Aorta (tissue), 5 donors: ENCODE measurements at places on chromosomes 3 and 15. TPM values are rescaled to one million over a fixed set of nuclear protein-coding genes. Genes with fewer than 3 reads are reported as not detected.

DNA sequence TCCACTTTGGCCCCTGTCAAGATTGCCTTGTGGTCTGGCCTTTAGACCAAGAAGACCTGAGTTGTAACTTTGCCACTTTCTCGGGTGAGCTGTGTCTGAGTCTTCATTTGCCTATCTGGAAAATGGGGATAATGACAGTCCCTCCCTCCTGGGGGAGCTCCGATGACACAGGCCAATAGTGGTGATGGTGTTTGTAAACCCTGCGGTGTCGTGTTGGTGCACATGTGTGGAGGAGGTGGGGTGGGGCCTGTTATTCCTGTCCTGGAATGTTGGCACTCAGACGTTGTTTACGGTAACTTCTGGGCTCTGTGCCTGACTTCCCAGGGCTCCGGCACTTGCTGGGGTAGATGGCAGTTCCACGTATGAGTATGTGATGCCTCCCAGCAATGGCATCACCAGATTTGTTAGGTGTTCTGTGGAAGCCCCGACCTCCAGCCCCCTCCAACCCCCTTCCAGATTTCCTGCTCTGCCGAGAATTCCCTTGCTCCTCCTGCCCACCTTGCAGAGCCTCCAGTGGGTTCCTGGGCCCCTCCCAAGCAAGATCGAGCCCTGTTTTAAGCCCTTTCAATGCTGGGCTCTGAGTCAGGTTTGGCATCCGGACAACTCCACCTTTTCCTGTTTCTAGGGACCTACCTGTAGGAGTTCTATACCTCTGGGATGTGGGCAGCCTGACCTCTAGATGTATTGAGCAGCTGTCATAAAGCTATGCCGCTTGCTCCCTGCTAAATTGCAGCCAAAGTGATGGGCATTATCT, 31.4 kb downstream of the HRH1 start:
- peak; percentile 88 for DNase-seq

DNA sequence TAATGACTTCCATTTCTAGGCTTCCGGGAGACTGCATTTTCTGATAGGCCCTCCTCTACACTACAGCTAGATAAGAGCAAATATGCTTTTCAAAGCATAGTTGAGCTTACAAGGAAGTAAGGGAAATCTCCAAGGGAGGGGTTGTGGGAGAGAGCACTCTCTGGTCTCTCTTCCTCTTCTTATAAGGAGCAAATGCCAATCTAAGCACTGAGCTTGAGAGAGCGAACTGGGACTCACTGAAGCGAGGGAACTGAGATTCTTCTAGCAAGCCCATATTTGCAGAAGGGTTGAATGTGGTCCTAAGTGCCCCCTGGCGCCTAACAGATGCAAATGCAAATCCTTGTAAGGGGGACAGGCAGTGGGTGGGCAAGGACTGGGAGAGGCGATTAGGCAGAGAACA, 164.8 kb downstream of the ERC2 start:
- DNase-seq = no peak

DNA sequence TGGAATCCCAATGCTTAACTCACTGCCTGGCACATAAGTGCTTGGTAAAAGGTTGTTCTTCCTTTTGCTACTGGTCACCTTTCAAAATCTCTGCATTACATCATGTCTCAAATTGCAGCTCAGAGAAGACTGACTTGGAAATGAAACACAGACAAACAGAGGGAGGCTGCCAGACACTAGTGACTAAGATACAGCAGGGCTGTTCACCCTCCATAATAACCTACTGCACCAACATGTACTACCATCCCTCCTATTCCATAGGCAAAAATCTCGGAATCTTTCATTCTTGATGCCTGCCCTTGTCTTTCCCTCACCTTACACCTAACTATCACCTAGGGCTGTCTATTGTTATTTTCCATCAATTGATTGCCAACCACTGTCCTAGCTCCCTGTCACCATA, 502.3 kb upstream of the ADAMTS9 start:
- no peak for DNase-seq

DNA sequence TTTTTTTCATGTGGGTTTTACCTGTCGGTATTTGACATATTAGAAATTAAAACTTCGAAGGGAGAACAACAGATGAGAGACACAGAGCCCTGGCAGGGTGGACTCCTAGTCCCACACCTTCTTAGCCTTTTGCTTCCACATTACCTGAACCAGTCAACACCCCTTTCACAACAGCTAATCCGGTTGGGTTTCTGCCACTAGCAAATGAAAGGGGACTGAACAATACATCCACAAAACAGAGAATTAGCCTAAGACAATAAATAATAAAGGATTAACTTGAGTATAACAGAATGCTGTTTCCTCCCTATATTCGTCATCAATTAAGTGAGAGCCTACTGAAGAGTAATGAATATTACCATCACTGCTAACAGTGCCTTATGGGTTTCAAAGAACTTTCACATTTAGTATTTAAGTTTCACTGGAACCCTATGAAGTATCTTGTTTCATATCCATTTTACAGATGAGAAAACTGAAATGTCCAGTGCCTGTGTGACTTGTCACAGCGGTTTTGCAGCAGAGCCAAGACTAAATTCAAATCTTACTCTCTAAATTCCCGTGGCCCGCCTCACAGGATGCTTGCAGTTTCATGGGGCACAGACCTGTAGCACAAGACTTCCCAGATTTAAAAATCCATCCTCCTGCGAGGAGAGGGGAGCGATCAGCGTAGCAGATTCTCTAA, 1.0 kb upstream of the RAB8B start:
- DNase-seq = no peak

GRCh38 chr3:54599716-54600115, 328.1 kb downstream of the LRTM1 start:
- DNase-seq = peak; percentile 64

DNA sequence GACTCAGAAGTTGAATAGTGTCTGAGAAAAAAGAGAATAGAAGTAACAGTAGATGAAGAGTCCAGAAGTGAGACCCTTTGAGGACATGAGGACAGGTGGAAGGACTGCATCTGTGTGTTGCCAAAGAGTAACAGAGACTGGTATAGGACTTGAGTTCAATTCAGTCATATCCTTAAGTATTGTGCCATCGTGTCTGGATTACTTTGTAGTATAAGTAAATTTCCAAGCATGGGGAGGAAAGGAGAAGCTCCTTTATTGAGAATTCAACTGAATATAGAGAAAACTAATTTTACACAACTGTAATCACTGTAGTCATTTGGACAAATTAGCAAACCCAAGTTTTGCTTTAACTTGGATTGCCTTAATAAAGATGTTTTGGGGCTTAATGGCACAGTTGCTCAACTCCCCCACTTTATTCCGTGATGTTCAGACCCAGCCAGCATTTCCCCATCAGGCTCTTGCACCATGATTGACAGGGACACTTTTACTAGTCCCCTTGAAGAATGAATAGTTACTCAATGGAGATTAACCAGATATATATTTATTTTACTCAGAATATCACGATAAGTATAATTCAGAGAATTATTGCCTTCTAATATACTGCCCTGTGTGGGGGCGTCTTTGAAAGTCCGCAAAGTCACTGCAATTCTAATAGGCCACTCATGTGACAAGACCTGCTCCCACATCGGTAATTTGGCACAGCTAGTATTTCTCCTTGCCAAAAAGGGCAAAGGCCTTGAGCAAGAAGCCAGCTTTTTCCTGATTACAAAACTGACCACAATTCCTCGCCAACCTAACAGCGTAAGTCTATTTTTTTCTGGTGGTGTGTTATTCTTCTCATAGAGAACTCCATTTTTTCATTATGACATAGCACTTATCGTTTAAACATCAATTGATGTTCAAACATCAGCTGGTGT, 61.3 kb downstream of the PPARG start:
- DNase-seq = no peak

DNA sequence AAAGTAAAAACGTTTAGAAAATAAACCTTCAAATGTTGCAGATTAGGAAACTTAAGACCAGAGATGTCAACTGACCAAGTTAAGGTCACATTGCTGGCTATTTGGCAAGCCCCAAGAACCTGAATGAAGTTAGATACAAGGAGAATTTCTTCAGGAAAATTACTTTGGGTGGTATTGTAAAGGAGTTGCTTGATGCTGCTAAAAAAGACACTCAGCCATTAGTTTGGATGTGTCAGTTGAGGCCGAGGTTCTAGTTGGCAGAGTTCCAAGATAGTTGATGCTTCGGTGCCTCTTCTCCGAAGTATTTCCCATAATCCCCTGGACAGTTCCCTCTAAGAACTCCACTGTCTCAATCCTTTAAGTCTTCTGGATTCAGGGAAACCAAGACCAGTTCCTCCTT, 24.3 kb downstream of the SIAH2 start:
- DNase-seq = no peak

- no peak for DNase-seq
Measured at GRCh38 chr3:139689708-139690228, 12.0 kb upstream of the NMNAT3 start.

GRCh38 chr3:125316949-125317348, 58.2 kb downstream of the ZNF148 start:
- DNase-seq = no peak

- no peak for DNase-seq
Measured at GRCh38 chr15:31442699-31443111, 116.1 kb downstream of the KLF13 start.

GRCh38 chr3:160678292-160678842, 1.4 kb downstream of the ARL14 start:
- no peak for DNase-seq

- no peak for DNase-seq
Measured at GRCh38 chr3:13070391-13071070, 2.7 kb downstream of the IQSEC1 start.

DNA sequence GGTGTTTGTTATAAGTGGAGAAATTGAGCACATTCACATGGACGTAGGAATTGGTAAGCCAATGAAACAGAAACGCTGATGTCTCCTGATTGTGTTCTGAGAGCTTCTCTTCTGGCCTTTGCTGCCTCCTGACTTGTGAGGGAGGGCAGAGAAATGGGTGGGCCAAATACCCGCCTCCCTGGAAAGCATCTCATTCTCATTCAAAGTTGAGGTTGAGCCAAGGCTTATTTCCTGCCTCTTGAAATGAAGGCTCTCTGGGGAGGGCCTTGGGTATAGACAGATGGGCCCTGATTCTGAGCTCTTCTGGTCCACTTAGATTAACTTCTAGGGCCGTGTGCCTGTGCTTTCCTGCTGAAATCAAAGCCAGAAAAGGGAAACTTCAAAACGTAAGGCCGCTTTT, 57.4 kb upstream of the MYZAP start:
- no peak for DNase-seq

DNA sequence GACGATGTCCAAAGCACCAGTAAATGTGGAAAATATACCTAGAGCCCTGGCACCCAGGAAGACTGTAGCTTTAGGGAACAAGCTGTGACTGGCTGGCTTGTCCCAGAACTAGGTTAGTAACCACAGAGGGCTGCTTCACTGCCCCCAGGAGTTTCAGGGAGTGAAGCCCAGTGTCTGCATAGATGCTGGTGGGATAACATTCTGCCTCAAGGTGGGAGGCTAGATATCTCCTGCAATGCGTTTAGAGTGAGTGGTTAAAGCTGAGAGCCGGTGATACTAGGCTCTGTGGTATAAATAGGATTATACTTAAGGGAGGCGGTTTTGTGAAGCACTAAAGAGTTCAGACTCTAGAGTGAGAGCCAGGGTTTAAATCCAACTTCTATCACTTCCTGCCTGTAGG, 11.7 kb upstream of the CP start:
- no peak for DNase-seq

GRCh38 chr3:127853681-127854080, 31.4 kb upstream of the MGLL start:
- DNase-seq = no peak

GRCh38 chr3:149186721-149187120, 34.9 kb downstream of the CP start:
- DNase-seq = no peak

- no peak for DNase-seq
Measured at GRCh38 chr3:48058091-48058490, 41.9 kb upstream of the MAP4 start.

- DNase-seq = no peak
Measured at GRCh38 chr3:133230195-133230594, 169.7 kb upstream of the BFSP2 start.

DNA sequence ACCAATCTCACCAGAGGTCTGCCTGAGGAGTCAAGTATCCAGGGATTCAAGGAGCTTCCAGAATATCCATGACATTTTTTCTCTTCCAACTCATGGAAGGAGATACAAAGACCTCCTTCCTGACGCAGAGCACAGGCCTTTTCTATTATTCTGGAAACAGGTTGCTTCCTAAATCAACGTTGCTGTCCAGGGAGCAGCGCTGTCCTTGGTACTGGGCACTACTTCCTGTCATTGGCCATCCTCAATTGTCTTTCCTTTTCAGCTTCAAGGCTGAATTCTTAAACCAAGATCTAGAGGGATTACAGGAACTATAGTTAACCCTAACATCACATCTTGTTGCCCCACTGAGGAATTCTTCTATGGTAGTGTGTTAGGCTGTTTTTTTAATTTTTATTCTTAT, 50.4 kb upstream of the TBC1D21 start:
- peak; percentile 27 for DNase-seq

DNA sequence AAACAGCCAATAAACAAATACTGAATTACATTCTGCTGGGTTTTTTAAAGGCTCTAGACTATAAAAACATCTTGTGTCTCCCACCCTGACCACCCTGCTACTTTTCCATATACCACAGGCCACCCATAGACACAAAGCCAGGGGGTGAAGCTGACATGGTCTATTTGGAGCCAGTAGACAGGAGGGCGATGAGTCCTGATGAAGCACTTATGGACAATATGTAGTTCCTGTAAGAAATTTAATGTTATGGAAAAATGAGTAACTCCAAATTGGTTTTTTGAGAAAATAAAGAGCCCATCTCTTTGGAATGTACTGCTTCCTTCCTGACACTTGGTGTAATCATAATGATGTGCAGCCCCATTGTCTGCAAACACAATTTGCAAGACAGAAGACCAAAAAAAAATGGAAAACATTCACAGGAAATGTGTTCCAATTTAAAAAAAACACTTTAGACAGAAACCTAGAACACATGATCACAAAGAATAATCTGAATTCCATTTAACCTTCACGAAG, 11.8 kb downstream of the SSR3 start:
- DNase-seq = no peak

- DNase-seq = no peak
Measured at GRCh38 chr3:133955892-133956291, 60.2 kb upstream of the RAB6B start.

- no peak for DNase-seq
Measured at GRCh38 chr3:176119826-176120225, 1077.5 kb downstream of the TBL1XR1 start.

The CCR5 gene
- 5.7 TPM for total RNA-seq

The IL17RD gene
- 17.0 TPM for total RNA-seq

The PIF1 gene
- total RNA-seq = 0.65 TPM

The HRG gene
- total RNA-seq = not detected

The LSMEM2 gene
- total RNA-seq = not detected

The EIF1B gene
- total RNA-seq = 51.3 TPM

The GPR27 gene
- 2.1 TPM for total RNA-seq

The CFAP161 gene
- total RNA-seq = 0.84 TPM
